SW480 (cell line): ENCODE measurements at places on chromosomes 6 and 20.

- no peak for DNase-seq
These were observed 73.7 kb downstream of the EDN1 start for GRCh38 chr6:12363651-12364381.

- no peak for DNase-seq
These were observed 9.9 kb downstream of the PRIM2 start for GRCh38 chr6:57327311-57327710.

- DNase-seq: no peak
These were observed 353.7 kb downstream of the GRIK2 start for GRCh38 chr6:101747160-101747559.

GRCh38 chr6:163872335-163872734 is 457.8 kb downstream of the QKI start:
- no peak for DNase-seq

DNA sequence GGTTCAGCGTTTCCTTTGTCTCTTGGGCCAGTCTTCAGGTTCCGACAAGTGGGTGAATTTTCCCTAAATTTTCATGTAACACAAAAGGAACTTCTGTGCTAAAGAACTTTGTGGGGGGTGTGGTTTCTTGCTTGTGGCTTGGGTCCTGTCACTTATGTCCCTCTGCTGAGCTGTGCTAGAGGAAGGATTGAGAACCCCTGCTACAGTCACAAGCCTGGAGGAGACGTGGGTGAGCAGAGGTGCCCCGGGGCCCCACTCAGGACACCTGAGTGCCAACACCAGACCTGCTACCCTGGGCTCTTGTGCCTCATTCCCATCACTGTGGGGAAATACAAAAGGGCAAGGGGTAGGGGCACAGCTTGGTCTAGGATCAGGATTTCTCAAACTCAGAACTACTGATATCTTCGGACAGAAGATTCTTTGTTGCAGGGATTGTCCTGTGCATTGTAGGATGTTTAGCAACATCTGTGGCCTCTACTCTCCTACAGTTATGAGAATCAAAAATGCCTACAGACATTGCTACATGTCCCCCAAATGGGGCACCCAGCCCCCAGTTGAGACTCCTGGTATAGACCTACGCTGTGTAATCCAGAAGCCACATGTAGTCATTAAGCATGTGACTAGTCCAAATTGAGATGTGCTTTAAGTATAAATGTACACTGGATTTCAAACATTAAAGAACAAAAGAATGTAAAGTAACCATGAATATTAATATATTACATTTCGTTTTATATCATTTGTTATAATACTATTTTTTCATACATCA is 128.7 kb downstream of the LY86 start:
- DNase-seq: no peak

DNA sequence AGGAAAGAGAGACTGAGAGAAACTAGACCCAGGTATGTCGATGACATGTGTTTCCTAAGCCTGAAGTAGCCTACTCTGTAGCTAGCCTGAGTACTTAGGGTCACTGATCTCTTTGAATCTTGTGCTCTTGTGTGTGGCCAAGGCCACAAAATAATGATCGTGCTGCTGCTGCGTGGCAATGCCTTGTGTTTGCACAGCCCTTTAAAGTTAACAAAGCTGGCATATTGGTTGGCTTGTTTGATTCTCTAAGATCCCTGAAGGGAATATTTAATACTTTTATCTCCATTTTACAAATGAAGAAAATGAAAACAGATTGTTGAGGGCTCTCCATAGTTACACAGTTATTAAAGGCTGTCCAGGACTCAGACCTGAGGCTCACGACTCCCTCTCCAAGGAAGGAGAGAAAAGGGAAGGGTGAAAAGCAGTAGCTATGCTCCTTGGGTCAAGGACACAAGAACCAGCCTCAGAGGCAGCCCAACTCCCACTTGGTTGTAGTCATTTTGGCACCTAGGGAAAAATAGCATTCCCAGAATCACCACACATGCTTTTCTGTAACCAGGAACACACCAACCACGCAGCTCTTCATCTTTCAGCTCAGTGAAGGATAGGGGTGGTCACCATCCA is 130.7 kb downstream of the LRFN2 start:
- DNase-seq: no peak

- DNase-seq: no peak
These were observed 17.8 kb downstream of the LRP11 start for GRCh38 chr6:149846321-149846720.

- DNase-seq: no peak
These were observed 16.2 kb upstream of the MRPS18A start for GRCh38 chr6:43703512-43704429.

DNA sequence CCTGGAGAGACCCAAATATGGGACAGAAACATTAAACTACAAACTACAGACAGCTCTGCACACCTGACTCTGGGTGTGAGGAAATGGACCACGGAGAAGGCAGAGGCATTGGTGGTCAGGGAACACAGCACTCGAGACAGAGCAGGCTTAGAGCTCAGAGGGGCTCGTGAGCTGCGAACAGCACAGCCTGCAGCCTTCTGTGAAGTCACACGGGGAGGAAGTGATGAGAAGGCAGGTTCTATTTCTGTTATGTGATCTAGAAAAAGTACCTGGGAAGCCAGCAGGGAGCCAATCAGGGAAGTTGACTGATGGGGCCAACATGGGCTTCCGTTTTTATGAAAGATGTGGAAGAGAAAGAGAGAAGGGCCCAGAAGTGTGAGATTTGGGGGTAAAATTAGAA is 88.9 kb upstream of the SNAP25 start:
- DNase-seq: no peak
